ENCODE measurements at places on chromosomes 4 and X. TPM values are rescaled to one million over a fixed set of nuclear protein-coding genes. Genes with fewer than 3 reads are reported as not detected.

DNA sequence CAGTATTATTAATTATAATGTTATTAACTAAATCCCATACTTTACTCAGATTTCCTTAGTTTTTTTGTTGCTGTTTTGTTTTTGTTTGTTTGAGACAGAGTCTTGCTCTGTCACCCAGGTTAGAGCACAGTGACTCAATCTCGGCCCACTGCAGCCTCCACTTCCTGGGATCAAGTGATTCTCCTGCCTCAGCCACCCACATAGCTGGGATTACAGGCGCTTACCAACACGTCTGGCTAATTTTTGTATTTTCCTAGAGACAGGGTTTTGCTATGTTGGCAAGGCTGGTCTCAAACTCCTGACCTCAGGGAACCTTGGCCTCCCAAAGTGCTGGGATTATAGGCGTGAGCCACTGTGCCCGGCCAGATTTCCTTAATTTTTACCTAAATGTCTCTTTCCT lies 72.2 kb downstream of the ANAPC4 start:
- DNase-seq = no peak

DNA sequence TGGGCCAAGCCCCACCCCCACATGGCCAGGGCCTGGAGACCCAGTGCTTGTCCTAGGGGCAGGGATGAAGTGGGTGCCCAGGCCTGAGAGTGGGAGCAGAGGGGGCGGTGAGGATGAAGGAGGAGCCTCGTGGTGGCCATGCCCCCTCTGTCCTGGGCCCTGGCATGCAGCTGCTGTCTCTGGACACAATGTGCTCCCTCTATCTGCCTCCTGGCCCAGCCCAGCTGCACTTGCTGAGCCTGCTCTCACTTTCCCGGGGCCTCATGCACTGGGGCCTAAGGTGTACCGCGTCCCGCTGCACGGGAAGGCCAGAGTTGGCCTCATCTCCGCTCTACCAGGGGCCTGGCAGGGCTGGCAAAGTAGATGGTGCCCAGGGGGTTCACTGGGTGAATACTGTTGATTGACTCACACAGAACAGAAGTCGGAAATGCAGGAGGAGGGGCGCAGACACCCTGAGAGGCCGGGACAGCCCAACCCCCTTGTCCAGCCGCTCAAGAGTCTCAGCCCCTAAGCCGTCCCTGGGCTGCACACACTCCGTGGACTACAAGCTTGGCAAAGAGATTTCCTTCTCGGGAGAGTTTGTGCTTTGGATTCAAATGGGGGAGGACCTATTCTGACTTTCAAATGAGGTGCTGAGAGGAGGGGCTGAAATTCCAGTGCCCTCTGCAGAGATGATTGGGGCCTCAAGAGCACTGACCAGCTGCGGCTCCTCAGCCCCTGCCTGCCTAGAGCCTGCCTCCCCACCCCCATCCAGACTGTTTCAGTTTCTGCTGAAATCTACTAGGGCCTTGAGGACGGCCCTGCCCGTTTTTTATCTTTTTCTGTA lies 112.4 kb downstream of the PSAPL1 start:
- DNase-seq = no peak

GRCh38 chr4:5143940-5144339 lies 92.7 kb downstream of the STK32B start:
- DNase-seq = no peak

DNA sequence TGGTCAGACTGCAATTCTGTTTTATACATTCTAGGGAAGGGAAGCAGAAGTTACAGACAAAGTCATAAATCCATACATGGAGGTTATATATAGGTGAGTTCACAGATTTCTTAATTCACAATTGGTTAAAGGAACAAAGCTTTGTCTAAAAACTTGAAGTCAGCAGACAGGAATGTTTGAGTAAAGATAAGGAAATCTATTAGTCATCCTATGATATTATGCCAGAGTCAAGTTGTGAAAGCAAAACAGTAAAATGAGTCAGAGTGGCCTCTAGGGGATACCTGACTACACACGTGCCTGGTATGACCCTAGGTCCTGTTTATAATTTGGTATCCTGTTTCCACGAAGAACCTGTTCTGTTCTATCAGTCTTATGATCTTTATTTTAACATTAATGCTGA lies 31.5 kb downstream of the ACTRT1 start:
- no peak for DNase-seq

GRCh38 chr4:120517966-120518365 lies 404.6 kb downstream of the PRDM5 start:
- no peak for DNase-seq

DNA sequence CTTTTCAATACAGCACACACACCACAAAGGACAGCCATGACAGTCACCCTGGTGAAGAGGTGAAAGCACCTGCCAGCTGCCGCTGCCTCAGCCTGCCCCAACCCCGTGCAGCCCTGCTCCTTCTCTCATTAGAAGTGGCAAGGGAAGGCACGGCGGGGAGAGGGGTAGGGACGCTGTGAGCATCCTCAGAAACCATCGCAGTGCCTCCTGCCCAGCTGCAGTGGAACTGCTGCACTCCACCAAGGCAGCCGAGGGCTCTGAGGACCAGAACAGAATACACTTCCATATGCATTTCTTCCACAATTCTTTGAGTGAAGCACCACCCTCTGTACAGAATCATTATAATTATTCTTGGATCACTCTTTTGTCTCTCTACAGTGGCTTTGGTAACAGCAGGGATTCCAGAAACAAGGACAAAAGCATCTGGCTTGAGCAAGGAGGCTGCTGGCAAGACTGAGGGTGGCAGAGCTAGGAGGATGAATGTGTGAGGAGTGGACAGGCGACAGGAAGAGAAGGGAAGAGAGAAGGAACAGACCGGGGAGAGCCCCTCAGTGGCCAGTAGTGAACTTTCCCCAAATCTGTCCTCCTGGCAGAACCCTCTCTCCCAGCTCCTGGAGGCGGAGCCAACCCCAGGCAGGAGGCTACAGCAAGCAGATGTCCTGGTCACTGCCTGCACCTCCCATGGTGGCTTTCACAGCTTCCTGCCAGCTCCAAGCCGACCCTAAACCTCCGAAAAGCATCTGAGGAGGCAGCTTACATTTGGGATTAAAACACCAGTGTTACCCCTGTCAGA lies 73.2 kb downstream of the MTNR1A start:
- no peak for DNase-seq

- no peak for DNase-seq
Measured at GRCh38 chr4:147909225-147909624, 177.3 kb downstream of the ARHGAP10 start.

- no peak for DNase-seq
Measured at GRCh38 chr4:5887011-5887360, 5.9 kb downstream of the CRMP1 start.

ATP8A1 gene
- 25.0 TPM for total RNA-seq

CLDN24 gene
- total RNA-seq = not detected

ANKRD50 gene
- 6.2 TPM for total RNA-seq
